ENCODE measurements at places on chromosomes 12 and 14.

DNA sequence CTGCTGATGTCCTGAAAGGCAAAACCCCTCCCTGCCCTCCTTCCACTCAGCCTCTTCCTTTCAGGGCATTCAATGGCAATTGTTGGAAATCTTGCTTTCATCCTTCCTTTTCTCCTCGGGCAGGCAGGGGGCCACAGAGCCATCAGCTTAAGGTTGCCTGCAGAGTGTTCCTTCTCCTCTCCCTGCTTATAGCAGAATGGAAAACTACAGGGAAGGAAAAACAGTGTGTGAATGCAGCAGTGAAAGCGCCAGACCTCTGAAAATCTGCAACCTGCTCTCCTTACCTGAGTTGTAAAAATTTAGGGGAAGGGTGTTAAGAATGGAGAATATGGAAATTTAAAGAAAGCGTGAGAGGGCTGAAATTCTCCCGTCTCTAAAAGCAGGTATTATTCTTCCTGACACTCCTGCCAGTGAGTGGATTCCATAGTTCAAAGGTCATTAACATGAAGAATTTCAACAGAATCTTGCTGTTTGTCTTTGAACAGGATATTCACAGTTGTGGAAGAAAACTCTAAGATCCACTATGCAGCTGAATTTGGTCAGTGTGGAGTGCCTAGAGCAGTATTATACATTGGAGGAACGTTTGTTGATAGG is 348.8 kb downstream of the KCNH5 start:
- DNase-seq: no peak

DNA sequence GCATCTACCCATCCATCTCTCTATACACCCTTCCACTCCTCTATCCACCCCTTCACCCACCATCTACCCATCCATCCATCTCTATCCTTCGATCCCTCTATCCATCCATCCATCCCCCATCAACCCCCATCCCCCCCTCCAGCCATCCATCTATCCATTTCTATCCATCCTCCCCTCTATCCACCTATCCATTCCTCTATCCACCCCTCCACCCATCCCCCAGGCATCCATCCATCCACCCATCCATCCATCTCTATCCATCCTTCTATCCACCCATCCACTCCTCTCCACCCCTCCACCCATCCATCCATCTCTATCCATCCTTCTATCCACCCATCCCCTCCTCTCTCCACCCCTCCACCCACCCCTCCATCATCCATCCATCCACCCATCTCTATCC is 17.5 kb upstream of the GPR132 start:
- DNase-seq: no peak

DNA sequence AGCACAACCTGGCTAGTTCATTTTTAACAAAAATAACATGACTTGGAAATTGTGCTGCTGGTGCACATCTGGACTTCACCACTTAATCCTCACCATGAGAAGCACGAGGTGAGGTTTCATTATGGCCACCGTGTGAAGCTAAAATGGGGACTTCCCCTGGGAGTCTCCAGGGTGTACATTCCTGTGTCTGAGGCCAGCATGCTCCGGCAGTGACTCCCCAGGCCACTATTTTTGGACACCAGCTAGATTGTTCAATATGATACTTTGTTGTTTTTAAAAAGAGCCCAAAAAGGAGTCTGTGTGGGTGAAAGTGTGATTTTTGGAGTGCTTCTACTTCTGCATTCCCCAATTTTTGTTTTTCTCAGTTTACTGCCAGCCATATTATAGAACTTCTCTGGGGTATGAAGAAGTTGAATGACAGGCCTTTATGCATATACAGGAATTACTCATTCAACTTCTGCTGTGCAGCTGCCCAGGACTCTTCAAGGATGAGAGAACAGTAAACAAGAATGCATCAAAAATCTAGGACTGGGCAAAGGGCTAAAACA is 16.9 kb upstream of the AICDA start:
- DNase-seq: no peak

- DNase-seq: no peak
Observed at GRCh38 chr12:25712169-25712568, 159.1 kb upstream of the LMNTD1 start.

GRCh38 chr14:35304812-35305462 is 12.8 kb downstream of the PSMA6 start:
- no peak for DNase-seq

DNA sequence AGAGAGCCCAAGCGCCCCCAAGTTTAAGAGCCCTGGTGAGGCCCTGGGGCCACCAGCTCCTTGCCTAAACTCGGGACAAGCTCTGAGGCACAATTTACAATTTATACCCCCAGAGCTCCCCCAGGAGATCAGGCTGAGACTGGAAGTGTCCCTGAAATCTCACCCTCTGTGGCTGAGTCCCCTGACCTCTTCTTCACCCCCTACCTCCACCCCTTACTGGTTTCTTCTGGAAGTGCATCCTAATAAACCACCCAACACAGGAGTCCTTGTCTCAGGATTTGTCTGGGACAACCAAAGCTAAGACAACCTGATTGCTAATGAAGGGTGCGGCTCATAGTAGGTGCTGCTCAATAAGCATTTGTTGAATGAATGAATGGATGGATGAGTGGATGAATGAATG is 206.4 kb downstream of the BCL11B start:
- DNase-seq: no peak

DNA sequence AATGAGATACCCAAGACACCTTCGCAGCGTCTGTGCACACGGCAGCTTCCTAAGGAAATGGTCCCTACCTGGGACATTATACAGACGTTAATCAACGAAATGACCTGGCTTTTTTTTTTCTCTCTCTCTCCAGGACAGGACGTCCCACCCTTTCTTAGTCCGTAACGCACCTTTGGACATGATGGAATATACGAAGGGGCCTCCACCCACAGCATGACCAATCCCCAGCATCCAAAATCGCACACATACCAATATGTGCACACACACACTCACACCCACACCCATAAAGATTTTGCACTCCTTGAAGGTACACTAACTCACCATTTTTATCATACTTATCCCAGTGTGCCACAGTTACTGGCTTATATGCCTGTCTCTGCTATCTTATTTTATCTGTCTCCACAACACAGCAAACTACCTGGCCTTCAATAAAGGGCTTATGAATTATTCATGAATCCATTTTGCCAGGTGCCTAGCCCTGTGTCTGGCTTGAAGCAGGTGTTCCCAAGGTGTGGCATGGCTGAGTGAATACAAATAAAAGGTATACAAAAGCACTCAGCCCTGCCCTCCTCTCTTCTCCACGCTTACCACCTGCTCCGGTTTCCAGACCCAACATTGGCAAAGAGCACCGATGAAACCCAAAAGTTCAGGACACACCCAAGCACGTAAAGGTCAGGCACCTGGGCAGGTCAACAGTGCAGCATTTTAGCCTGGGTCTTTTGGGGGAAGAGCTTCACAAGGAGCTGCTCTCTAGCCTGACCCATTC is 2.2 kb downstream of the SCNN1A start:
- no peak for DNase-seq

- no peak for DNase-seq
Observed at GRCh38 chr14:78310272-78310671, 140.1 kb downstream of the NRXN3 start.

- no peak for DNase-seq
Observed at GRCh38 chr14:103281496-103282231, 52.4 kb upstream of the EIF5 start.

GRCh38 chr14:50083467-50084337 is 32.7 kb downstream of the VCPKMT start:
- DNase-seq: no peak

- DNase-seq: no peak
Observed at GRCh38 chr12:7114008-7114407, 5.0 kb upstream of the C1RL start.

Data from Jurkat, Clone E6-1 (cell line).